C1 segment of cervical spinal cord (tissue), 14 donors: ENCODE measurements at places on chromosomes 7 and 10.

DNA sequence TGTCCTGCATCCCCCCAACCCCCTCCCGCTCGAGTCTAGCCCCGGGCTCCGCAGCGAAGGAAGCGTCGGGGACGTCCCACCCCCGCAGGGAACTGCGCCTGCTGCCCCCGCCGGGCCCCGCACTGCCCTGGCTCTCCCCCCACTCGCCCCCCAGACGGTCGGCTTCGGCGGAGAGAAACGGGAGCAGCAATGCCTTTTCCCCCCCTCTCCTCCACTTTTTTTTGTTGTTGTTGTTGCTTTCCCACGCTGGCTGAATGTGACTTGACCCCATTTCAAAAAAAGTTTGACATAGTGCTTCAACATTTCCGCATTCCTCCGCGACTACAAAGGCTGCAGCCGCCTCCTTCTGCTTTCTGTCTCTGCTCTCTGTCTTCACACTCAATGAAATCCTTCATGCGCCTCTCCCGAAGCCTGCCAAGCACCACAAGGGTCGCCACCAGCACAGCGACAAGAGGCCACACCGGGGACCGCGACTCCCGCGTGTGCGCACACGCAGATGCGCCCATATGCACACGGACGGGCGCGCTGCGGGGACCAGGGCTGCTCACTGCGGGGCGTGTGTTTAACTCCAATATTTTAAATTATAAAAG, 1.0 kb downstream of the CDK6 start:
- no peak for DNase-seq

DNA sequence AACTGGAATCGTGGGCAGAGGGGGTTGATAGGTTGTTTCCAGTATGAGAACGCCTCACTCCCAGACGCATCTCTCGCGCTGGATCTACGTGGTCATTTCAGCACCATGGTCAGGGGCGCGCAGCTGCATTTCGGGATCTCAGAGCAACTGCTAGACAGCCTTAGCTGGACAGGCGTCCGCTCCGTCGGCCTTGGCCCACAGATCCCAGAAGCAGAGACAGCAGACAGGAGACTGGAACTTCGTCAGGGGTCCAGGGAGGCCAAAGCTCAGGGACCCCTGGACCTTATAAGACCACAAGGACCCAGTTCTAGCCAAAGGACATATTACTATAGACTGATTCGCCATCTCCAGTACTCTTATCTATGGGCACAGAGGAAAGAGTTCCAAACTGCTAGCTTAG, 5.3 kb downstream of the NEUROG3 start:
- DNase-seq = no peak

DNA sequence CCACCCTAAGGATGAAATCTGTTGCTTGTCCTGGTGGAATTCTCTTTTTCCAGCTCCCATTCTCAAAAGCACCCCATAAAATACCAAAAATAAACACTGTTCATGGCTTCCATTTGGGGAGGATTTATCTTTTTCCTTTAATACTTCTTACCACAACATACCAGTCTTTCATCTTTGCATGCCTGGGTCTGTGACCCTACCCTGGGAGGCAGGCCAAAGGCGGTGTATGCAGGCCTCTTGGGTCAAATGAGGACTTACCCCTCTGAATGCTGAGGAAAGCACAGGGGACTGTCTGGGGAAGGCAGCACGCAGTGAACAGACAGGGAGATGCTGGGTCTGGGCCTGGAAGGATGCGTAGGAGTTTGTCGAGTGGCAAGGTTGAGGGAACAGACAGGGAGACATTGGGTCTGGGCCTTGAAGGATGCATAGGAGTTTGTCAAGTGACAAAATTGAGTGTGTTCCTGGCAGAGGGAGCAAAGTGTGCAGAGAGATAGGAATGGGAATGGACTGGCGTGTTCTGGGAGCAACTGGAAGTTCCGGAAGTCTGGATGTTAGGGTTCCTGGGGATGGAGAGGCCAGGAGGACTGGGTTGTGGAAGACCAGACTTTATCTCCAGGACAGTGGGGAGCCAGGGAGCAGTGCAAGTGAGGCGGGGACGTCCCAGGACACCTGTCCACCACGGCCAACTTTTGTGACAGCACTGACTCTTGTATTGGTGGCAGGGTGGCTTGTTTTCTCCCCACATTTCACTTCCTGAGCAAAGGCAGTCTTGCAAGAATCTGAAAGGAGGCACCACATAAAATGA, 40.8 kb downstream of the MYL10 start:
- DNase-seq = no peak

- DNase-seq = no peak
Measured at GRCh38 chr7:92674379-92674778, 84.2 kb upstream of the FAM133B start.

GRCh38 chr7:40186586-40186985, 51.8 kb downstream of the SUGCT start:
- no peak for DNase-seq
